Activated effector memory CD4-positive, alpha-beta T cell treated with anti-CD3 and anti-CD28 coated beads, Interleukin-2, amount 50 U/mL, for 16 hours (primary cell): ENCODE measurements at places on chromosomes 12 and 14.

DNA sequence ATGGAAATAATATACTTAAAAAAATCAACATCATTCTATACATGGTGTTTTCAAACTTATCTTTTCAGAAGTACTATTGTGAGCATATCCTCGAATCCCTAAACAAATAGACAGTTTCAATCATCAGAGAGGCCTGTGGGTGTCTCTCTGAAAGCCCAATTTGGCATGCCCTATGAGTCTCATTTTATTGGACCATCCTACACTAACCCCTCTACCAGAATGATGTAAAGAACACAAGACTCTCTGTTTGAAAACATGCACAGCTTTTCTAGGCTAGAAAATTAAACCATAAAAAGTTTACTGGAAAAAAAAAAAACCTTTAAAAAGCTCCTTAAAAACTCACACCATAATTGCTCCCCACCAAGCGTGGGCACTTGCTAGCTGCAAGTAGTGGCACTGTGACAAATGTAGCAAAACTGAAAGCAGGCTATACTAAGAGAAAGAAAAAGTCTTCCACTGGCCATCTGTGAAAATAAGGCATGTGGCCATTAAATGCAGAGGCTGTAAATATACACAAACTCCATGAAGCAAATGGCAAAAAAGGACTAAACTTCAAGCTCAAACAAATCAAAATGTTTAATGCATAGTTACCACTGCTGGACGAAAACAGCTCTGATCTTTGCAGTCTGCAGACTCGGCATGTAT lies 394.2 kb downstream of the SOX5 start:
- no peak for DNase-seq

- no peak for DNase-seq
These were observed 8.7 kb upstream of the SELPLG start for GRCh38 chr12:108642269-108642870.

GRCh38 chr12:127119600-127120140 lies 1147.3 kb upstream of the TMEM132C start:
- DNase-seq, result no peak

DNA sequence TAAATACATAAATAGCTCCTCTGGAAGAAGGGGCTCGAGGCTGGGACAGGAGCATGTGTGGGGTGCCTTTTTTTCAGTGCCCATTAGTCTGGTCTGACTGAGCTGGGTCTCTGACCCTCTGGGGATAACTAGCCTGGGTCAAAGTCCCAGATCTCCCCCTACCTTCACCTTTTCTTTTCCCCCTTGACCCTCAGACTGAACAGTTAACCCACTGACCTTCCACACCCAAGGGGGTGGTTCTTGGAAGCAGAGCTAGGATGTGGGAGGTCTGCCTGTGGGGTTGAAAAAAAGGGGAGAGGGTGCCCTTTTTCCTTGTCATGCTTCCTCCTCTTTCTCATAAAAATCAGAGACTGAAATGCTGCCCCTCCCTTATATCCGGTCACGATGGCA lies 925 bp upstream of the GLI1 start:
- DNase-seq, result no peak

DNA sequence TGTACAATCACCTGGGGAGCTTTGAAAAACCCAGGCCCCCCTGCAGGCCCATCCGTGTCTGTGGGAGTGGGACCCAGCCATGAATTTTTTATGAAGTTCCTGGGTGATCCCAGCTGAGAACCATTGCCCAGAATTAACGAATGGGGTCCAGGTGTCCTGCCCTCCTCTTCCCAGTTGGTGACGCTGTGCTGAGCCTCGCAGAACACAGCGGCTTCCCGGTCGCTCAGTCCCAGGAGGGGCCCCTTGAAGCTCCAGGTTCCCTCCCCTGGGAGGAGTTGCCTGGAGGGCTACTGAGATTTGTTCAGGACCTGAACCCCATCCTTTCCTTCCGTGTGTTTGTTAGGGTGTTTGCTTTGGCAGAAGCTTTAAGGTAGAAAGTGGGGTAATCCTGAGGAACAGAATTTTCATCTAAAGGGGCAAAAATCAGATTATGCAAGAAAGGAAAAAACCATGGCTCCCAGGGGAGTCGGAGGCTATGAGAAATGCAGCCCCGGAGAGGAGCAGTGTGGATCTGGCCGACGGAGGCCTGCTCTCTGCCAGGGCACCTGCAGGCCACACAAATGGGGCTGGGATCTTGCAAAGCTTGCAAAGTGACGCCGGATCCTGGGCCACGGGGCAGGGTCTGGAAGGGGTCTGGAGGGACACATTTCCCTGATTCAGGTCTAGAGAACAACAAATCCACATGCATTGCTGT lies 164.7 kb upstream of the PRMT8 start:
- DNase-seq, result no peak

DNA sequence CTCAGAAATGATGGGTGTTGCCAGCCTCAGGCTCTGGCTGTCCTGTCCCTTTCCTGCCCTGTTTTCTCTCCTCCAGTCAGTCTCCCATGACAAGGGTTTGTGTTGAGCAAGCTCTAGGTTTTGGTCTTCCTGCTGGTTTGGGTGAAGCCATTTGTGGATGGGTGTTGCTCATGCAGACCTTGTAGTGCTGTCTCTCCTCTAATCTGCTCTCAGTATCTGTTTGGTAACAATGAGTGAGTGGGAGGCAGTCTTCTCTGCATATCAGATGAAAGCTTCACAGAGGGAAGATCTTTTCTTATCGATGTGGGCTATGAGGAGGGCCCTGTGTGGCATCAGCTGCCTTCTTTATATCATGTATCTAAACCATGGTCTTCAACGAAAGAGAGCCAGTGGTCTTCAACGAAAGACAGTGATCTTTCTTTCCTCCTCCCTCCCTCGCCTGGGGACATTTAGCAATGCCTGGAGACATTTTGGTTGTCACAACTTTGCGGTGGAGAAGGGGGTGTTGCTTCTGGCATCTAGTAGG lies 3.6 kb downstream of the CMA1 start:
- DNase-seq, result no peak

DNA sequence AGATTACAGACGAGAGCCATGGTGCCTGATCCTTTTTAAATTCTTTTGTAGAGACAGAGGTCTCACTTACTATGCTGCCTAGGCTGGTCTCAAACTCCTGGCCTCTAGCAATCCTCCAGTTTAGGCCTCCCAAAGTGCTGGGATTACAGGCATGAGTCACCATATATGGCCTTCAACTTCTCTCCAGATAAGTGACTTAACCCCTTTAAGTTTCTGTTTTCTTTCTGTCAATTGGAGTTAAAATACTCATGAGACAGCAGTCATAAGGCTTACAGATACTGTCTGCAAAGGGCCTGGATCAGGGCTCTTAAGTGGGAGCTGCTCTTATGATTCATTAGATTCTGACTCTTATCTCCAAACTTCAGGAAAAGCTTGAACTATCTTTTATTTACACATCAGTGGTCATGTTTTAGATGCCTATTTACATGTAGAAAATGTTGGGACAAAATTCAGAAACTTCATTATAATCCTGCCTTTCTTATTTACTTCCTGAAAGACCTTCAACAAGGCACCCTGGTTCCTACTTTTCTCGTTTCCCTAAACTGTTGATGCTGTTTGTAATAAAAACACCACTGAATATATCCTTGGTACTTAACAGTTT lies 271.5 kb upstream of the TBX3 start:
- no peak for DNase-seq

DNA sequence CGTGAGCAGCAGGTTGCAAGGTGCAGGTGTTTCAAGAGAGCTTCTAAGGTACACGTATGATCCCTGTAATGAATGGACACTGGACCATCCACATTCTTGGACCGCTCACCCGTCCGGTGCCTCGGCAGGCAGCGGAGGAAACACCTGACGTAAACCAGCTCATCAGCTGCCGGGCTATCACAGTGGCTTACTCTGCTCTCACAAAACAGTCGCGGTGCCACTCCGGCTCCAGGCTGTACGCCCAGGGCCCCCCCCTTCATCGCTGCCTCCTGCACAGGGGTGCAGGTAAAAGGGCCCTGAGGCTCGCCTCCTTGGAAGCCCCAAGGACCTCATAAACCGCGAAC lies 436 bp downstream of the VPS33A start:
- DNase-seq, result peak; percentile 84

- DNase-seq, result no peak
These were observed 398.5 kb downstream of the LRIG3 start for GRCh38 chr12:58521796-58522195.

GRCh38 chr14:50257732-50258131 lies 26.4 kb upstream of the SOS2 start:
- no peak for DNase-seq

DNA sequence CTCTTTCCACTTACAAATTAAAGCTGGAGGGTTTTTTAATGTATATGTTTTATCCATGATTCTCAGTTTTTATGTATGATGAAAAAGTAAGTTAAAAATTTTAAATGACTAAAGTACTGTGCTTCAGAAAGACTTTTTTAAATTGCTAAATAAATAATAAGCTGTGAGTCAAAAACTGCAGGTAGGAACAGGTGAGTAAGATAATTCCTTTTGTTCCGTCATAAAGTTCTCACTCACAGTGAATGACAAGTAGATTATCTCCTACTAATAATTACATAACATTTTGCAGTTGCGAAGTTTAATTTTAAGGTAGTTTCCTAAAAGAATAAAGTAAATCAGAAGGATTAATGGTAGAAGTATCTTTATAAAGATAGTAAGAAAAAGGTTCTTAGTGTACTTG lies 78.0 kb downstream of the PRKCH start:
- DNase-seq, result no peak

DNA sequence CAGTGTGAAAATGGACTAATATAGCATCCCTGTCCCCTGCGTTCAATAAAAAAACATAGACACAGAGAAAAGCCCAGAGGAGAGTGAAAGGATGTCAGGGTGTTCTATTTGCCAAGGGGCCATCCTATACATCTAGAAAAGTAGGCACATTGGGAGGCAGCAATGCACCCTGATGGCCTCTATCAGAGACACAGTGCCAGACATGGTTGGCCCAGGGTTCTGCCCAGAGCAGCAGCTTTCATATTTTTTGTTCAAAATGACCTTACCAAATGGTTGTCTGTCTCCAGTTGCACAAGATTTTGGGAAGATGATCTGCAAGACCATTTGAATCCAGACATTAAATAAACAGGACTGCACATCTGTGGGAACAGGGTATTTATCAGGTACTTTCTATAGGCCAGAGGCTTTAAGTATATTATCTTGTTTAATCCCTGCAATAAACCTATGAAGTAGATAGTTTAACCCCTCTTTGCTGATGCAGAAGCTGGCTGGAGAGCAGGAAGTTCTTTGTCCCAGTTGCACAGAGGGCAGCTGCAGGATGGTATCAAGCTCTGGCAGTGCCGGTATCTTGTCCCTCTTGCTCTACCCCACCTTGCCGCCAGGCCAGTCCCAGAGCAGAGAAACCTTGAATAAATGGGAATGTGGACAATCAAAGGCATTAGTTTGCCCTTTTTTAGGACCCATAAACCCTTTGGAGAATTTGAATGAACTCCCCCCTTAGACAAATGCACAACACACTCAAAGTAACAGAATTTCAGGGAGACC lies 171.8 kb upstream of the PWP1 start:
- DNase-seq, result no peak

- DNase-seq, result no peak
These were observed 61.1 kb downstream of the HRK start for GRCh38 chr12:116820064-116820656.

- no peak for DNase-seq
These were observed 57.4 kb downstream of the FBXO33 start for GRCh38 chr14:39374851-39375250.

DNA sequence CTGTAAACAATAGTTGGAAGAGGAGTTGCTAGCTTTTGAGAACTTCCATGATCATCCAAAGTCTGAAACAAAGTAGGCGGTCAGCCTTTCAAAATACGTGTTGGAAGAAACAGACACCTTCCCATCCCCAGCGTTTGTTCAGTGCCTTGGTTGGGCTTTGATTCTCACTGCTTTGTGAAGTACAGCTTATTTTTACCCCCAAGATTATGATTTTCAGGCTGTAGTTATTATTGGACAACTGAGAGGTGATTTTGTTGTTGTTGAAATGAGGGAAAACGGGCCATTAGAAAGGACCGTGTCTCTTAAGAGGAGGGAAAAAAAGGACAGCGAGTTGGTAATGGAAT lies 921 bp upstream of the CEP83 start:
- no peak for DNase-seq

DNA sequence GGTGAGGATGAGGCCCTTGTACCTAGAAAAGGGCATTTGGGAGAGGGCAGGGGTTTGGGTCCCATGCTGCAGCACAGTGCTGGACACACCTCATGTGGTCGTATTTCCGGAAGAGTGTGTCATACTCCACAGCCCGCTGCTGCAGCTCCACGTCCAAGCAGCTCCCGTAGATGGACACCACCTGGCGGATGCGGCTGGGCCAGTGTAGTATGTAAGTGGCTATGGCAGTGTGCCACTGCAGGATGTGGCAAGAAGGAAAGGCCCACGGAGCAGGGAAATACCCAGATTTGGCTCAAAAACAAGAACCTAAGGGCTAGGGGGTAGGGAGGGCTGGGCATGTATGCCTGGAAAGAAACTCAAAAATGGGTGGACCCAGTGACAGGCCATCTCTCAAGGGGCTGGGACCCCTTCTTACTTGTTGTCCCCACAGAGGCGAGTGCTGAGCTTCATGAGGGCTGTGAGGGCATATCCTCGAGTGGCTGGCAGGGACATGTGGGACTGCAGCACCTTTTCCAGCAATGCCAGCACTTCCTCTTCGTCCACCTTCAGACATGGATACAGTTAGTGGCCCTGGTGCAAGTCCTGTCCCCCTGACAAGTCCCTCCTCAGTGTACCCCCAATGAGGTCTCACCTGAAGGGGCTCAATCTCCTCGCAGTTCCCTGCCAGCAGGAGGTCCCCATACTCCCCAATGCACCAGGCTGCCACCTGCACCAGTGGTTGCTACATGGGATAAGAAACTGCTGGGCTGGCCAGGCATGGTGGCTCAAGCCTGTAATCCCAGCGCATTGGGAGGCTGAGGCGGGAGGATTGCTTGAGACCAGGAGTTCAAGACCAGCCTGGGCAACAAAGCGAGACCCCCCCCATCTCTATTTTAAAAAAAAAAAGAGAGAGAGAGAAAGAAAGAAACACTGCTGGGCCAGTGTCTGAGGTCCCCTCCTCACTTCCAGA lies 5.4 kb downstream of the AP1G2 start:
- DNase-seq, result no peak

GRCh38 chr12:6202846-6203245 lies 2.6 kb downstream of the CD9 start:
- no peak for DNase-seq

DNA sequence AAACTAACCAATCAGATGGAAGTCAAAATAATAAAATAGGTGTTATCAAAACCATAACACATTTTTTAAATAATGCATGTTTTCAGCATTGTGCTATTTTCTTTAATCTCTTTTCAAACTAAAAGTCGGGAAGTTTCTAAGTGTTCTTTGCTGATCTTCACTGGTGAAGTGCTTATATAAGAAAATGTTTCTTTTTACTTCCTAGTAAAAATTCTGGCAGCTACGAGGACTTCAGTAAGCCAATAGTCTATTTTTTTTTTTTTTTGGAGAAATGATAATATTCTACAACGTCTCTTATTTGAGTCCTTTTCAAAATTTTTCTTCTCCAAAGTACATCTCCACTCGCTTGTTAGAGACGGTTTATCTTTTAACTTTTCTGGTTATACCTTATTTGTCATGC lies 448.0 kb downstream of the SLC6A15 start:
- no peak for DNase-seq

- no peak for DNase-seq
These were observed 131.0 kb upstream of the SRRM4 start for GRCh38 chr12:118850244-118850825.

GRCh38 chr12:6996040-6996441 lies 22.2 kb downstream of the LPCAT3 start:
- DNase-seq, result no peak
